Stimulated activated CD8-positive, alpha-beta memory T cell treated with anti-CD3 and anti-CD28 coated beads, Interleukin-7, amount 100 ng/mL, for 48 hours (primary cell): ENCODE measurements at places on chromosomes 3 and 15.

DNA sequence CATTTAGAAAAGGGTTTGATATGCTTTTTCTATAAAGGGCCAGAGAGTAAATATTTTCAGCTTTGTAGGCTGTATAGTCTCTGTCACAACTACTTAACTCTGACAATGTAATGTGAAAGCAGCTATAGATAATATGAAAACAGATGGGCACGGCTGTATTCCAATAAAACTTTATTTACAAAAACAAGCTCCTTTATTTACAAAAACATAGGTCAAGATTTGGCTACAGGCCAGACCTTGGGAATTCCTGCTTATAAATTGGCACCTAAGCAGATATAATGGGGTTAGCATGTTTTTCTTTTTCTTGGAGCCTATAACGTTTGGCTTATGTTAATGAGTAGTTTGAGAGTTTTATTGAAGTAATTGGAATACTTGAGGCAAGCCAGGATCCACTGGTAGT lies 119.4 kb upstream of the CGNL1 start:
- DNase-seq, result no peak

- no peak for DNase-seq
Measured at GRCh38 chr3:29212789-29213433, 68.0 kb upstream of the RBMS3 start.

- DNase-seq, result no peak
Measured at GRCh38 chr3:58231666-58232065, 5.9 kb upstream of the ABHD6 start.

GRCh38 chr3:151093148-151093547 lies 7.7 kb downstream of the MED12L start:
- no peak for DNase-seq

- no peak for DNase-seq
Measured at GRCh38 chr3:47419083-47420043, 38.5 kb downstream of the PTPN23 start.

GRCh38 chr3:53139906-53140846 lies 9.9 kb upstream of the RFT1 start:
- DNase-seq, result no peak

- DNase-seq, result no peak
Measured at GRCh38 chr3:114974387-114974786, 172.7 kb downstream of the ZBTB20 start.

DNA sequence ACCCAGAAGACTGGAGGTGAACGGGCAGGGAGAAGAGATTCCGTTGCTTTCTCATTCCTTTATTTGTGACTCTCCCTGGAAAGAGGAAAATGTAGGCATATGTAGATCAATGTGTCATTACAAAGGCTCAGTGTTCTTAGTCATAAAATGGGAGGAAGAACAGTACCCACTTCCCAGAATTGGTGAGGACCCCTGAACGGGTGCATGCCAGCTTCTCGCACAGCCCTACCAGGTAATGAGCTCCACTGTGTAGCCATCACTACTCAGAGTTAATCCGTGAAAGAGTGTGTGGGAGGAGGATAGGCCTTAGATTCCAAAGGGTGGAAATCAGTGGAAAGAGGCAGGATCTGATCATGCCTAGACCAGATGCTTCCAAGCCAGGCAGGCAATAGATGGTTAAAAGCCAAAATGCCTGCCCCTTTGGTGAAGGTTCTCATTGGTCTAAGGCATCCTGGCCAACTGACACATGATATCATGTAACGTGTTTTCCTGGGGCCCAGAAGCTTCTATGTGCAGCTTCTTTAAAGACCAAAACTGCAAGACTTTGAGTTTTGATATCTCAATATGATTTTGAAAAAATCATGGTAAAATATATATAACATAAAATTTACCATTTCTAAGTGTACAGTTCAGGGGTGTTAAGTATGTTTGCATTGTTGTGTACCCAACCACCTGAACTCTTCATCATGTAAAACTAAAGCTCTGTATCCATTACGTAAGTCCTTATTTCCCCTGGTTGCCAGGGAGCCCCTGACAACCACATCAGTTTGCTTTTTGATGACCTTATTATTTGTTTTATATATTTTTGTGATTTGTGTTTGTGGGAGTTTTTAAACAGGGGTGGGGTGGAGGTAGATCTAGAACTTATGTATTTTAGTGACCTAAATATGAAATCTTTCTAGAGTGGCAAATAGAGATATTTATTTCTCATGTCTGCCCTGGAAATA lies 402.2 kb upstream of the CFAP20DC start:
- DNase-seq, result no peak

DNA sequence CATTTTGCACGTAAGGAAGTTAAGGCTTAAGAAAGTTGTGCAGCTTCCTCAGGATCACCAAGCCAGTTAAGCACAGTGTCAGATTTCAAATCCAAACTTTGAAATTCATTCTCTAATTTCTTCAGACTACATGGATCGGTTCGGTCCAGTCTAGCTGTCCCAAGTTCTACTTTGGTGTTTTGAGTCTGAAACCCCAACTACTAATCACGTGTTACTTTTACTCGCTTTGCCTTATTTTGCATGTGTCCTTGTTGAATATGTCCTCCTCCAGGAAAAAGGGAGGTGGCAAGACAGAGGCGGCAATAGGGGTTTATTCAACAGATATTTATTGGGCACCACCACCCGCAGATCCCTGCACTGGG lies 522 bp upstream of the GXYLT2 start:
- DNase-seq, result no peak

DNA sequence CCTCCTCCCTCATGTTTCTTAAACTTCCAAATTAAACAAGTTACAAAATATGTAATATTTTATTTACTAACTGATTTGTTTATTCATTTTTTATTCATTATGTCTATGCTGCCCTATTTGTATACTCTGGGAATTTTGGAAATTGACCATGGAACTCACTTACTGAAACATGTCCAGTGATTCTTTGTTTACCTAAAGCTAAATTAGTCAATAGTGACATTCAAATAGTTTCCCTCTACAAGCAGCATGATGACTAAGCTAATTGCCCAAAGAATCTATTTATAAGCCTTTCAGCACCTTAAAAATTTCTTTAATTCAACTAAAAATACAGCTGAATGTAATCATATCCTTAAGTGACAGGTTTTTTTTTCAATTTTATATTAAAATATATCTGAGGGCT lies 437.7 kb downstream of the SI start:
- no peak for DNase-seq

DNA sequence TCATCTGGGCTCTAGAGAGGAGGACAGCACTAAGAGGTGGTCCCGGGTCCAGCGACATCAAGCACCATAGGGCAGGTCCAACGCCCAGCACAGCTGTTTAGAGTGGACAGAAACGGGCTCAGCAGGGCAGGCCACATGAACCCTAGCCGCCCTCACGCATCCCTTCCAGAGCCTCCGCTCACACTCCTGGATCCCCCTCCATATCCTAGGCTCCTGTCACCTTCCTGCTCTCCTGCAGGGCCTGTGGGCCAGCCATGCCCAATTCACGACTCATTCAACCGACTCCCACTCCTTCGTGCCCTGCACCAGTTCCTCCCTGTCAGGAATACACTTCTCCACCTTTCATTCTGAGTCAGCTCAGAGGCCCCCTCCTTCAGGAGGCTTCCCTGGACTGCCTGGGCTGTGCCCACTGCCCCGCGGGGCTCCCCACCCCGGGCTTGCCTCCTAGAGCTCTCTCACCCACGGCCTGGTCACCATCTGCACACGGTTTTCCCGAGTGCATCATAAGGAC lies 90.2 kb downstream of the LINGO1 start:
- no peak for DNase-seq

DNA sequence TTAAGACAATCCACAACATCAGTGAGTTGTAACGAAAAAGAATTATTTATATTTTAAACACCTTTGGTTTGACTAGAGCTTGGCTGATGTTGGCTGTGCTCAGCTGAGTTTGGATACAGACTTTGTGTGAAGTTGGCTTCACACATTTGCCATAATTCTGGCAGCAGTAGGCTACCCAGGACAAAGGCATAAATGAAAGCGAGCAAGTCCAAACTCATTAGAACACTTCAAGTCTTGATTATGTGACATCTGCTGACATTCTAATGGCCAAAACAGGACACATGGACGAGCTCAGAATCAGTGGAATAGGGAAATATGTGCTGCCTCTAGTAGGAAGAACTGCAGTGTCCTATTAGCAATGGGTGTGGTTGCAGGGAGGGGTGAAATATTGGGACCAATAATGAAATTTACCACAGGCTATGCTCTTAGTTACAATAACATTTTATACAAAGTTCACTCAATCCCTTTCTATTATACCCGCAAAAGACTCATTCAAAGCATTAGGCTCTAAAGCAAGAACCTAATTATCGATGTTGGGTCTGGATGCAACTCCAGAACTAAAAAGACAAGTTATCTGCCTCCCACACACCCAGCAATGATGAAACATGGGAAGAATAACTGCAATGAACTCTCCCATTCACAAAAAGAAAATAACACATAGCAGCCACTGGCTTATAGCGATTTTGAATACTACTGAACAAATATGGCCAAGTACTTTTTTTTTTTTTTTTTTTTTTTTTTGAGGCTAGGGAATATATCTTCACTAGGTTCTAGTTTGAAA lies 493.9 kb upstream of the RASGRP1 start:
- no peak for DNase-seq

DNA sequence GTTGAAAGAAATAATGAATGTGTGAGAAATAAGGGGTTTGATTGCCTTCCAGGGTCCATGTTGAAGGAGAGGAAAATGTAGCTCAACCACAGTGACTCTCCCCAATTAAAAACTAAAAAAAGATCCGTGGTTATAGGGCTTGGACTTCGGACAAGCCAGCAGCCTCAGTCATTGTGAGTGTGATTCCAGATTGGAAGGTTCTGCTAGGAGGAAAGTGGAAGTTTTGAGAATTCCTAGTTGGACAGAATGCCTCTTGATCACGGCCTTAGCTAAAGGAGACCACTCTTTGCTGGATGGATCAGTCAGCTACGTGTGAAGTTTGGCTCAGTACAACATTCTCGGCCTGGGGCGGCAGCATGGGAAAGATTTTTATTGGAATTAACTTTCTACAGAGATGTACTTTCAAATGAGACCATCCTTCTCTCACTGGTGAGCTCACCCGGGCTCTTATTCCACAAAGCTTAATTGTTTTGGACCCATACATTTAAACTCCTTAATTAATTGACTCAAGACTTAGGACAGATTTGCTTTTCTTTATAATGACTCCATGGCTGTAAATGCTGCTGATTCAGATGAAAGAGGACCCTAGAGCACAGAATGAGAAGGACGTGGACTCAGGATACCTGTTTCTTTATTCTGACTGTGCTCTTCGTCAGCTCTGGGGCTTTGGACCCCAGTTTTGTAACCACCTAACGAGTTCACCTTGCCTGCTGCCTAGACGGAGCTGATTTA lies 27.5 kb downstream of the FLNB start:
- no peak for DNase-seq

GRCh38 chr3:150497956-150498355 lies 48.3 kb downstream of the SERP1 start:
- DNase-seq, result no peak

- DNase-seq, result no peak
Measured at GRCh38 chr3:135539351-135539750, 426.2 kb upstream of the PPP2R3A start.

- no peak for DNase-seq
Measured at GRCh38 chr3:71060536-71060935, 523.0 kb downstream of the FOXP1 start.

DNA sequence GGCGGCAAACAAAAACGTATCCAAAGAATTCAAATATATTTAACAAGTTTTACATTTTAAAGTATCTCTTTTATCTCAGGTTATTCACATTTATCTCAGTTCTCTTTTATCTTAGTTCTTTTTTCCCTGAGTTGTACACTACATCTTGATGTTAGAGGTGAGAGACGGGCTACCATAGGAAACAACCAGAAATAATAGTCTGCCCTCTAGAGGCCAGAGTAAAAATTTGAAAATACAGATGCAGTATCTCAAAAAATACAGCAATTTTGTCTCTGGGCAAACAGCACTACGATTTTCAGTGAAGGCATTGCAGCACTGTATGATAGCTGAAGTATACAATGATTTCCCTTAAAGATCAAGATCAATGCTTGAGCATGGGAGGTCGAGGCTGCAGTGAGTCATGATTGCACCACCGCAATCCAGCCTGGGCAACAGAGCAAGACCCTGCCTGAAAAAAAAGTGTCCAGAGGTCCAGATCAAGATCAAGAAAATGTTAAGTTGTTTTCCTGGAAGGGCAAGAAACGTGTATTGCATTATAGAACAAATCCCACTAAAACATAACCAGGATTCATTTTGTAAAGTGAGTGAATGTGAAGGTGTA lies 82.6 kb upstream of the ATP11B start:
- DNase-seq, result no peak

DNA sequence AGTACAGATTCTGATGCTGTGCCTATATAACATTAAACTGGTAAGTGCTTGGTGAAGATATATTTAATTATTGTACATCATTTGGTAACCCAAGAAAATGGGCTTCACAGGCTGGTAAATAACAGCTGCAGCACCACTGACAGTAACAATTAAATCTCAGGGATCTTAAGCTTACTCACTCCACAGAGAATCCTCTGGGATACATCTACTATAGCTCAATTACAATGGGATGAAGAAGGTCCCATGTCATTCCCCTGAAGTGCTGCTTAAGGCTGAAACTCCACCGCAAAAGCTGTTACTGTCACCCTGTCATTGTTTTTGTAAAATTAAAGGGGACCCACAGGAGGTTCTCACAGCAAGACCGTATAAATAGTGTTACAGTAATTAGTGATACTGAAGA lies 153.0 kb downstream of the IMPG2 start:
- no peak for DNase-seq

DNA sequence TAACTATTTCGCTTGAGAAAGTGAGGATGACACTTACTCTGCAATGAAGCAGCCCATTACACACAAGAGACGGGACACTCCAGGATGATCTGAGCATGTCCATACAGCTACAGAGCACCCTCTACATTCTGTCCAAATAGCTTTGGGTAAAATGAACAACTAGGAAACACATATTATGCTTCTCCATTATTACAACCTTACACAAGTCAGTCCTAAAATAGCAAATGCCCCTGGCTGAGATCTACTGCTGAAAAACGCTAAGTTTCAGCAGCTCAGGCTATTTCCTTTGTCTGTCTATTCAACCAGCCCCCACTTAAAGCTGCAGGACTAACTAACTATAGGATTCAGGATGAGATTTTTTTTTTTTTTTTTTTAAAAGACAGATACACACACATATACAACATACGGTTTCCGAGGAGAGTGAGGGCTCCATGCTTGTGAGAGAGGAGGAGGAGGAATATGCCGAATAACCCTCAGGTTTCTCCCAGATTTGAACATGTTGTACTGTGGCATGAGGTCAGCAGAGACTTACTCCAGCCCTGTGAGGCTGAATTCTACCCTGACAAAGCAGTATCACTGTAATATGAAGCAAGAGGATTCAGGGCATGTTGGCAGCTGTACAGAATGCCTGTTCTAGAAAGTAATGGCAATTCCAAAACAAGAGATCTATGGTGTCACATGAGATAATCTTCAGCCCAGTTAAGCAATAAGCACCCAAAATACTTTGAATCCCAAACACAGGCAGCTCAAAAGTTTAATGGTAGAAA lies 117.3 kb upstream of the PLXND1 start:
- DNase-seq, result no peak

DNA sequence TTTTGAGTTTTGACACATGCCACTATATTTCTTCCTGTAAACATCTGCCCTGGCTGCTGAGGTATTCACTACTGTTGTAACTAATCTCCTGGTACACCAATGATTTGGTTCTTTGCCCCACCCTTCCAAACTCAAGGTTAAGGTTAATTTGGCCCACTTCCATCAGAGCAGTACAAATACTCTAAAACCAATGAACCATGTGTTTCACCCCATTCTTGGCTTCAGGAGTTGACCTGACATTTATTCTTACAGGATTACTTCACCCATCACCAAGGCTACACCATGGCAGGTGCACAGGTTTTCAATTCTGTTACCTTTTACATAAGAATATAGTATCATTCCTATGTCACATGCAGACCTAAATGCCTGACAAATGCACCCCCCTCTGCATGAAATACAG lies 1179.9 kb downstream of the ZPLD1 start:
- no peak for DNase-seq
